ENCODE measurements at places on chromosomes 3 and 15.

DNA sequence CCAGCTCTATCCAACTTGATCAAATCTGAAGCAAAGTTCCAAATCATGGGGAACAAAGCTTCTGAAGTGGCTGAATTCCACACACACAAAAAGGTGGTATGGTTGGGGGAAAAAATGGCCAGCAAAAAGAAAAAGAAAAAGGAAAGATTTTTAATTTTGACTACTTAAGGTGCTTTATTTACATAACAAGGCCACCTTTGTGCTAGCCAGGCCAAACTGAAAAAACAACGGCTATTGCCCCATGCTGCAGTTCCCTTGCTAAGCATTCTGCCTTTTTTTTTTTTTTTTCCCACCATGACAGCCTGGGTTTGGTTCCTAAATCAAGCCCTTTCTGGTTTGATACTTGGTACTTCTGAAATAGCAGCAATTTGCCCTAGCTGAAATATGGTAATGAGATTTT lies 66.5 kb upstream of the DAZL start:
- no peak for DNase-seq

- peak; percentile 87 for DNase-seq
Observed at GRCh38 chr3:49007771-49008528, 759 bp downstream of the WDR6 start.

DNA sequence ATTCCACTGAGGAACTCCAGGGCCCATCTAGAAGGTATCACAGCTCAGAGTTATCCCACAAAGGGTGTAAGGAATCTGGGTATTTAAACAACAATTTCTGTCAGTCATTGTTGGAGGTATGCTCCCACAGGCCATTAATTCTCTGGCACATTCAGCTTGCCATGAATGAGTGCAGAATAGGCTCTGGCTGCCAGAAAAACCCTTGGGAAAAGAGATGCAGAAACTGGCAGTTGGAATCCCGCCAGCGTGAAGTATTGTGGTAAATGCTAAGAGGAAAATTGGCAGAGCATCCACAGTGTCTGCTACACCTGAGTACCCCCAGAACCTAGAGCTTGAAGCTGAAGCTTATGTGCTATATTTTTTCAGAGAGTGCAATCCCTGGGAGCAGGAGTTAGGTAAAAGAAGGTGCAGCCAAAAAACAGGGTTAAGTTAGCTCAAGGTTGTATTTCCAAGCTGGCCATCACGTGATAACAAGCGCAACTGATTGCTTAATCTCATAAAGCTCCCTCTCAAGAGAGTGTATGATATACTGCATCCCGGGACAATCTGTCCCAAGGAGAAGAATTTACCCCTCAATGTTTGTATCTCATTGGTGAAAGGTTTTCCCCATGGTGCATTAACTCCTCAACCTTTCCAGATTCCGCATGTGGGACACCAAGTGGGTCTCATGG lies 94.2 kb upstream of the ACP3 start:
- DNase-seq, result no peak

GRCh38 chr3:53147151-53147902 lies 13.7 kb upstream of the PRKCD start:
- no peak for DNase-seq

- peak; percentile 57 for DNase-seq
Observed at GRCh38 chr15:48414015-48414414, 82.8 kb downstream of the DUT start.

DNA sequence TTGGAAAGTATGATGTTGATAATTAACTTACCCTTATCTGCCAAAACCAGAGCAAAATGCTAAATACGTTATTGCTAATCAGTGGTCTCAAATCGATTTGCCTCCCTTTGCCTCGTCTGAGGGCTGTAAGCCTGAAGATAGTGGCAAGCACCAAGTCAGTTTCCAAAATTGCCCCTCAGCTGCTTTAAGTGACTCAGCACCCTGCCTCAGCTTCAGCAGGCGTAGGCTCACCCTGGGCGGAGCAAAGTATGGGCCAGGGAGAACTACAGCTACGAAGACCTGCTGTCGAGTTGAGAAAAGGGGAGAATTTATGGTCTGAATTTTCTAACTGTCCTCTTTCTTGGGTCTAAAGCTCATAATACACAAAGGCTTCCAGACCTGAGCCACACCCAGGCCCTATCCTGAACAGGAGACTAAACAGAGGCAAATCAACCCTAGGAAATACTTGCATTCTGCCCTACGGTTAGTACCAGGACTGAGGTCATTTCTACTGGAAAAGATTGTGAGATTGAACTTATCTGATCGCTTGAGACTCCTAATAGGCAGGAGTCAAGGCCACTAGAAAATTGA lies 59.7 kb downstream of the DCUN1D1 start:
- no peak for DNase-seq
